PC-9 (cell line): ENCODE measurements at places on chromosomes 1 and 21.

- no peak for DNase-seq
Measured at GRCh38 chr1:115668579-115668978, 26.8 kb downstream of the VANGL1 start.

- no peak for DNase-seq
Measured at GRCh38 chr1:22625262-22625925, 11.0 kb upstream of the C1QA start.

DNA sequence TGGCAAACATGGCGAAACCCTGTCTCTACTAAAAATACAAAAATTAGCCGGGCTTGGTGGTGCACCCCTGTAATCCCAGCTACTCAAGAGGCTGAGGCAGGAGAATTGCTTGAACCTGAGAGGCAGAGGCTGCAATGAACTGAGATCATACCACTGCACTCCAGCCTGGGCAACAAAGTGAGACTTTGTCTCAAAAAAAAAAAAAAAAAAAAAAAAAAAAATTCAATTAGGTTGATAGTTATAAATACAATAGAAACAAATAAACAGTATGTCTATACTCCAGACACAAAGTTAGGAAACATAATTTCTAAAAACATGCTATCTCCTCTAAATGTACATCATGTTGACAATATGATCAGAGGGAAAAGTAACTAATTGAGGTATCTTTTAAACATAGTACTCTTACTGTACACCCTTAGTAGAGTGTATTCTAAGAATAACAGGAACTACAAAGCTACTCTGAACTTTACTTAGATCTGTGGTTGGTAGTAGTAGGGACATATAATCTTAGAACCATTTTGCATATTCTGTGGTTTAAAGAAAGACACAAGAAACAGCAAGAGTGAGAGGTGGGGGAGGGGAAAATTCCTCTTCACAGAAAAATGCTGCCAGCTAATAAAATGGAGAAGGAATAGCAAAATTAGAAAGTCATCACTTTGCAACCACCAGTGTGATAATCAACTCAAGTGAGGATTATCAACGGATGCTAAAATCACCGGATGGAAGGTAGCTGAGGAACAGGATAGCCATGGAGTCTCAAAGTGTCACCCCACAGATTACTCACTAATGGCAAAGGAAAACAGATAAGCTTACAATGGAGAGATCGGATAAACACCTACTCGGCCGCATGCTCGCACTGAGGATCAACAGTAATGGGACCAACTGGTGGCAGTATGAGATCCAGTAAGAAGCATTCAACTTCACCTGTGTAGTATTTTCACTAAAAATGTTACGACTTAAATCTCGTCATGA, 35.0 kb downstream of the MTOR start:
- no peak for DNase-seq

DNA sequence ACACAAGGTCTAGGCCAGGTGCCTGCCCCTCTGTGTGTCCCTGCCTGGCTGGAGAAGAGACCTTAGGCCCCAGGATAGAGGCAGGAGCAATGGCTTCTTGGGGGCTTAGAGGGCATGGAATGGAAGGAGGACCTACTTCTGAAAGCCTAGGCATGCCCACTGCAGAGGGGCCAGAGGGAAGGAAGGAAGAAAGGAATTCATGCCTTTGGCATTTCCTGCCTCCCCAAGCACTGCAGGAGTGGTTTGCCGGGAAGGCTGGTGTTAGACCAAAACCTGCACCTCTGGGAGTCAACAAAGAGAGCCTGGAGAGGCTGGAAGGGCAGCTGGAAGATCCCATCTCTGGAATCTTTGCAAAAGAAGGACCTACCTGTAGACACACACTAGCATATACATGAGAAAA, 50.7 kb upstream of the KCNE2 start:
- no peak for DNase-seq

DNA sequence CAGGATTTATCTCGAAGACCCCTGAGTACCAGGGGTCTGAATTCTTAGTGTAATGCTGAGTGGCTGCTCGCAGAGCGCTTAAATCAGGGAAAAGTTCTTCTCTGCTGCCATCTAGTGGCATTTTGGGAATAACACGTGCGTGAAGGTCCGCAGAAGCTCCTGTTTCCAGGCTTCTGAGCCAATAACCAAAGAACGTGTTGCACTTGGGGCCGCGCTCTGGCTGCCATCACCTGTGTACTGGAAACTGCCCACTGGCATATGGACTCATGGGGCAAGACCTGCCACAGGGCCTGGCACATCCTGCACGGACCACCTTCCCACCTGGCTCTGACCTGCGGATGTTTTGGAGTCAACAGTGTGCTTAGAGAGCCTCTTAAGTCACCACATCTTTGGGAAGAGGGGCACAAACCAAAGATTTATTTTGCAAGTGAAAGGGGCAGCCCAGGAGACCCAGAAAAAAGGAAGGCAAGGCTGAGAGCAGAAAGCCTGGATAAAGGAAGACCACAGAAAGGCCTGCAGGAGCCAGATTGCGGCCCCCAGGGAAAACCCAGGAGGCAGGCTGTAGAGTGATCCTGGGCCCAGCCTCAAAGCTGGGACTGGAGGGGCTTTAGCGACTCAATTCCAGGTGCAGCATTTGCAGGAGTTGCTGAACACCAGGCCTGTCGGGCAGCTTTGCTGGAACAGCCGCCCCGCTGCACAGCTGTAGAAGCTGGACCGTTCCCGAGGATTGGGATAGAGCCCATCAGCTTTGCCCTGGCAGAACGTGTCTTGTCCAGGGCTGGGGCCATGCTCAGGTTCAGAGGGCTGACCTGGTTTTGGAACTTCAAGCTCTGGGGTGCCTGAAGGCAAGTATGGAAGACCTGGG, 13.0 kb downstream of the CHIT1 start:
- DNase-seq = peak; percentile 56

GRCh38 chr1:115306146-115306545, 31.9 kb downstream of the NGF start:
- no peak for DNase-seq

DNA sequence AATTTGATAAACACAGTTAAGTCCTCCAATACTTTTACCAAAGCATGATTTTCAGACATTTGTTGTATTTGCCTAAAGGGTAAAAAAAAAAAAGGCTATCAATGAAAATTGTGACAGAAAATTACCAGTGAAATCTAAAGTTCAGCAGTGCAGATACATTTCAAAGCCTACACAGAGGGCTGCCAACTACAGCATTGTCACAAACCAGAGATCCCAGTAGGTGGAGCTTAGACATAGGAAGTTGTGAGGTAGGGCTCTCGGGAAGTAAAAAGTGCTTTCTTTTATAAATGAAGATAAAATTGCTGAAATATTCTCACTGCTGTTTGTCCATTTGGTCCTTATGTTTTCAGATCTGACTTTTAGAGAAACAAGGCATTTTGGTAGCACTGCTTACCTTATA, 123.0 kb downstream of the DYRK1A start:
- DNase-seq = no peak

DNA sequence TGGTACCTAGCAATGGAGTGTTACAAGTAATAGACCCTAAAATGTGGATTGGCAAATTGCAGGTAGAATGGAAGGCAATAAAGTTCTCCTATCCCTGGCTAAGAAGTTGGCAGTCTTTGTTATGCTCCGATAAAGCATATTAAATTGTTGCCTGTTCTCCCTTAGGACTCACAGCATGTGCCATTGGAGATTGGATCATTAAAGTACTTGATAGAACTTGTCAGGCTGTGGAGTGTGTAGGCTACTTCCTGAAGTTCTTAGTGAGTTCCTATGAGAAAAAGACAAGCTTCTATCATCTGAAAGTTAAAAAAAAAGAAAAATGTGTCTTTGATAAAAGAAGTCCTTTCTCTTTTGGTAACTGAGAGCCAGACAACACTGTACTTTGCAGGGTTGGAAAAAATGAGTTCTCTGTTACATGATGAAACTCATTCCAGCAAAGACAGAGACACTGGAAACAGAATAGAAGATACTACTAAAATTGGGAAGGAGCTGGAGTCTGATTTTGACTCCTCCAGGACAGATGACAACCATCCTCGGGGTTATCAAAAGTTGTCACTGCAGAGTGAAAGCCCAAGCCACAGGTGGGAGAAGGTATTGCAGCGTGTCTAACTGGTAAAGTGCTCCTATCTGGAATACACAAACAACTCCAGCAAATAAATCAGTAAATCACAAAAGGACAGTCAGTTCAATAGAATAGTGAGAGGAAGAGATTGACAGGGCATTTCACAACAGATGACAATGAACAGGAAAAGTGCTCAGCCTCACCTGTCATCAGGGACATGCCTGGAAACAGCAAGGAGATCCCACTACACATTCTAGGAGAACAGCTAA, 87.5 kb upstream of the WDR26 start:
- no peak for DNase-seq

GRCh38 chr1:71343686-71344416, 263.0 kb upstream of the ZRANB2 start:
- peak; percentile 3 for DNase-seq

DNA sequence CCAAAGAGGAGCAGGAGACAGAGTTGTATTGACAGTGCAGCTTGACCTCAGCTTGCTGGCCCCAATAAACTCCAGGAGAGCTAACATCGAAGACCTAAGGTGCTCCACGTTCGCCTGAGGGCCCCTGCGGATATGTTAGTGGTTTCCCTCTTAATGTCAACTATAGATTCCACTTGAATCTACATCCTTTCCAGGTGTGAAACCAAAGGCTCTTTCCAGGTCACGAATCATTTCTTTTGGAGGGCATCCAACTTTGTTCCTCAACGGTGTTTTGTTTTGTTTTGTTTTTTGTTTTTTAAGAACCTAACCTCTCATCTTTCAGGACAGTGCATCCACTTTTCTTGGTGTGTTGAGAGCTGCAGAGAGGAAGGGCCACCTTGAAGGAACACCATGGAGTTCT, 267.6 kb upstream of the SGIP1 start:
- DNase-seq = peak; percentile 35

DNA sequence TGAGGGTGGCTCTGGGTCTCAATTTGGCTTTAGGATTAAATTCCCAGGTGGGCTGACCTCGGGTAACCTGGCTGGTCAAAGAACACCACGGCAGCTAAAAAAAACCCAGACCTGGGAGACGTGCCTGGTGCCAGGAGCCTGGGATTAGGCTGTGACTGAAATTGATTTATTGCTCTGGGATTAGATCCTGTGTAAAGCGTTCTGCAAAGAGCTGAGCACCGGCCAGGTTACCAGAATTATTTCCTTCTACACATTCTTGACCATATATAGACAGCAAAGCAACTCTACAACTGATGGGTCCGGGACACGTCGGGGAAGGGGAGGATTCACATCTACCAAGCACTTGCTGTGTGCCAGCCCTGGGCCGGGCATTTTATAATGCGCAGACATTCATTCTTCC, 45.2 kb downstream of the TMCO4 start:
- DNase-seq = no peak

- DNase-seq = no peak
Measured at GRCh38 chr1:44511769-44512168, 106.7 kb downstream of the RNF220 start.
